ENCODE measurements at places on chromosomes 12 and 14. TPM values are rescaled to one million over a fixed set of nuclear protein-coding genes. Genes with fewer than 3 reads are reported as not detected.

DNA sequence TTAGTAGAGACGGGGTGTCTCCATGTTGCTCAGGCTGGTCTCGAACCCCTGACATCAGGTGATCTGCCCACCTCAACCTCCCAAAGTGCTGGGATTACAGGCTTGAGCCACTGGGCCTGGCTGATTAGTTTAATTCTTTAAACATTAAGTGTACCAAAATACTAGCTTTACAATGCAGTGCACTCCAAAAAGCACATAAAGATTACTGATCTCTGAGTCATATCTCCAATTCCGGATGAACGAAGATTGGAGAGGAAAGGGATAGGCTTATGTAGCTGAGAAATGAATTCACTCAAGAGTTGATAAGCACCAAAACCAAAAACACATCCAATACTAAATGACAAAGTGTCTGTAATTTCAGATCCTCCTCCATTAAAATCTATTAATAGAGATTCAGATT lies 15.1 kb downstream of the NAV3 start:
- H3K27me3 ChIP-seq = no peaks in the 10 kb centered on the region
- no peak for DNase-seq
- no peak overlapping the region for H3K27ac ChIP-seq
- no peak overlapping the region for H3K4me3 ChIP-seq
- H3K4me1 ChIP-seq = no peaks in the 10 kb centered on the region
- no peaks in the 10 kb centered on the region for H3K36me3 ChIP-seq

DNA sequence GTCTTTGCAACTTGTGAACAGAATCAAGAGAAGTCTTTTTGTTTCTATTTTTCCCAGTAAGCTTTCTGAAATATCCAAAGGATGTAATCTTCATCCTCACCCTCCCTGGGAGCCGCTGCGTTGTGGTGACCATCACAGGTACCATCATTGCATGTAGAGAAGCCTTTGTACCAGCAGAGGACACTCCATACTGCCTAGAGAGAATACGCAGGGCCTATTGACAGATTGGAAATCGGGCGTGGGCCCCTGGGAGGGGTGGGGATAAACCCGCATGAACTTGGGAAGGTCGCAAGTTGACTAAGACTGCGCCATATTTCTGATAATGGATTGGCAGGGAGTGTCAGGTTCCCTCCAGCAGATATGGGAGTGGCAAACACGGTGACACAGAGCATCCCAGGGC lies 12.7 kb downstream of the KRT1 start:
- H3K4me3 ChIP-seq = no peak overlapping the region
- H3K4me1 ChIP-seq = peaks cover 1% of the 10 kb centered on the region
- H3K27ac ChIP-seq = no peak overlapping the region
- H3K27me3 ChIP-seq = no peaks in the 10 kb centered on the region
- H3K36me3 ChIP-seq = no peaks in the 10 kb centered on the region

GRCh38 chr12:3748620-3749019 lies 4.3 kb downstream of the CRACR2A start:
- peaks cover 57% of the 10 kb centered on the region for H3K4me1 ChIP-seq
- DNase-seq = no peak
- peaks cover 3% of the 10 kb centered on the region for H3K36me3 ChIP-seq
- no peak overlapping the region for H3K4me3 ChIP-seq
- H3K27me3 ChIP-seq = no peaks in the 10 kb centered on the region

DNA sequence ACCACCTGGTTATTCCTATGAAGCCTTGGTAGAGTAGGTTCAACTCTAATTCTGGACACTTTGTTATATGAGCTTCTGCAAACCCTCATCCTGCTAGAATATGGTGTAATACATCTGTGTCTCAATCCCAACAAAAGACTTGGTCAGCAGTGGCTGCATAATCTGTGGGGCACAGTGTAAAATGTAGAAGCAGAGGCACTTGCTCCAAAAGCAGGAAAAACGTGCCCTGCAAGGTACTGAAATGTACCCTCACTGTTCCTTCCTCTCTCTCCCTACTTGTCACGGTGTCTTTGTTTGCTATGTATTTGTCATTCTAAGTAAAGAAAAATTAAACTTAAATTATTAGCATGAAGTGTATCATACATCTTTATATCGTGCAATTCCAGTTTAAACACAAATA lies 267.9 kb downstream of the BCL11B start:
- no peaks in the 10 kb centered on the region for H3K36me3 ChIP-seq
- H3K4me1 ChIP-seq = no peaks in the 10 kb centered on the region
- H3K27ac ChIP-seq = no peak overlapping the region
- no peak for DNase-seq

- no peak overlapping the region for H3K27ac ChIP-seq
- no peaks in the 10 kb centered on the region for H3K27me3 ChIP-seq
- no peak overlapping the region for H3K4me3 ChIP-seq
- no peaks in the 10 kb centered on the region for H3K36me3 ChIP-seq
These were observed 89.5 kb upstream of the EEA1 start for GRCh38 chr12:93018610-93019009.

Gene SERPINA3
- total RNA-seq = not detected

DNA sequence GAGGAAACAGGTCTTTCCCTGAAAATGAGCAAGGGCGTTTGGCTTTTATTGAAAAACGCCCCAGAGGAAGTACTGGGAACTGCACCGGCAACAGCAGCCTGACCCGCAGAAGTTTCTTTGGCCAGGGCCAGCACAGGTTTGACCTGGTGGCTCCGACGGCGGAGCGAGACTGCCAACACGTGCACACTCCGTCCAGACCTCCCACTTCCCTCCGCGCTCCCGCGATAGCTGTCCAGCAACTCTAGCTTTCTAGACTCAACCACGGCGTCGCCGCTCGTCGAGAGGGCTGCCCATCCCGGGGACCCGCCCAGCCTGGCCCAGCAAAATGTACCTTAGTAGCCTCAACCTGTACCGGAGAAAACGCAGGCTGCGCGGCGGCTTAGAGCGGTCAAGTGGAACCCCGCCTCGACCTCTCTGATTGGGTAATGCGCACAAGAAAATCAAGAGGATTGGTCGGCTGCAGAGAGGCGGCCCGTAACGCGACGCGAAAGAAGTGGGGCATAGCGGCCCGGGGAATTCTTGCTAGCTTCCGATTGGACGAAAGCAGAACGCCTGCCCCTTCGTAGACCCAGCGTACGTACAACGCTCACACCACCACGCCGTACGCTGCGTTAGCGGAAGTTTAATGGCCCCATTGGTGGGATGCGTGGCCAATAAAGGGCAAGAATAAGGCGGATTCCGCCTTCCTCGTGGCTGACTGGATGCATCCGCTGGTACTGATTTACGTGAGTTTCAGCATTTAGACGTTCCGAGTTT lies at the start of gene WDR89:
WDR89 (minus strand) TSS at position 399 of the 756 bp plus-strand sequence. CDS start 41,929 bp downstream, outside the sequence.
- peak within 1 kb of the TSS; percentile 81 for H3K27ac ChIP-seq
- H3K4me1 ChIP-seq = peaks cover 60% of the 10 kb centered on the region
- H3K4me3 ChIP-seq = peak within 1 kb of the TSS; percentile 84
- H3K36me3 ChIP-seq = peaks cover 9% of the 10 kb centered on the region

GRCh38 chr12:79046021-79046420 lies 181.4 kb downstream of the SYT1 start:
- H3K36me3 ChIP-seq = no peaks in the 10 kb centered on the region
- H3K4me1 ChIP-seq = no peaks in the 10 kb centered on the region
- no peak overlapping the region for H3K4me3 ChIP-seq
- H3K27me3 ChIP-seq = no peaks in the 10 kb centered on the region
- DNase-seq = no peak
- H3K27ac ChIP-seq = no peak overlapping the region

- H3K27me3 ChIP-seq = no peaks in the 10 kb centered on the region
- H3K36me3 ChIP-seq = no peaks in the 10 kb centered on the region
- no peaks in the 10 kb centered on the region for H3K4me1 ChIP-seq
- DNase-seq = no peak
- no peak overlapping the region for H3K27ac ChIP-seq
- H3K4me3 ChIP-seq = no peak overlapping the region
These were observed 373.5 kb upstream of the FAR2 start for GRCh38 chr12:28775556-28775955.

- H3K36me3 ChIP-seq = peaks cover 26% of the 10 kb centered on the region
- H3K4me3 ChIP-seq = no peak overlapping the region
- no peaks in the 10 kb centered on the region for H3K27me3 ChIP-seq
- peak; percentile 27 for DNase-seq
These were observed 628 bp downstream of the SNRPF start for GRCh38 chr12:95859344-95859816.

Gene CSRP2
- total RNA-seq = 0.65 TPM

Gene GSC
- total RNA-seq = 0.19 TPM

DNA sequence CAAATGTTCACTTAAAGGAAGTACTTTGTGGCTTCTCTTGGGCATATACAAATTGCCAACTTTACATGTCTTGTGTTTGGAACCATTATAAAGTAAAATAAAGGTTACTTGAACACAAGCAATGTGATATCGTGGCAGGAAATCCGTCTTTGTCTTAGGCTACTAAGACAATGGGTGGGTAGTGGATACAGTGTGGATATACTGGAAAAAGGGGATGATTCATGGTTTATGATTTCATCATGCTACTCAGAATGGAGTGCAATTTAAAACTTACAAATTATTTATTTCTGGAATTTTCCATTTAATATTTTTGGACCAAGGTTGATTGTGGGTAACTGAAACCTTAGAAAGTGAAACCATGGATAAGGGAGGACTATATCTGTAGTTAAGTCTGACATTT lies 48.4 kb downstream of the MYRFL start:
- no peak overlapping the region for H3K4me3 ChIP-seq
- DNase-seq = no peak
- H3K4me1 ChIP-seq = no peaks in the 10 kb centered on the region
- no peak overlapping the region for H3K27ac ChIP-seq

- no peaks in the 10 kb centered on the region for H3K36me3 ChIP-seq
- no peak overlapping the region for H3K4me3 ChIP-seq
- H3K4me1 ChIP-seq = no peaks in the 10 kb centered on the region
- H3K27ac ChIP-seq = no peak overlapping the region
- no peak for DNase-seq
- no peaks in the 10 kb centered on the region for H3K27me3 ChIP-seq
These were observed 300.2 kb upstream of the PRKD1 start for GRCh38 chr14:30227876-30228275.

DNA sequence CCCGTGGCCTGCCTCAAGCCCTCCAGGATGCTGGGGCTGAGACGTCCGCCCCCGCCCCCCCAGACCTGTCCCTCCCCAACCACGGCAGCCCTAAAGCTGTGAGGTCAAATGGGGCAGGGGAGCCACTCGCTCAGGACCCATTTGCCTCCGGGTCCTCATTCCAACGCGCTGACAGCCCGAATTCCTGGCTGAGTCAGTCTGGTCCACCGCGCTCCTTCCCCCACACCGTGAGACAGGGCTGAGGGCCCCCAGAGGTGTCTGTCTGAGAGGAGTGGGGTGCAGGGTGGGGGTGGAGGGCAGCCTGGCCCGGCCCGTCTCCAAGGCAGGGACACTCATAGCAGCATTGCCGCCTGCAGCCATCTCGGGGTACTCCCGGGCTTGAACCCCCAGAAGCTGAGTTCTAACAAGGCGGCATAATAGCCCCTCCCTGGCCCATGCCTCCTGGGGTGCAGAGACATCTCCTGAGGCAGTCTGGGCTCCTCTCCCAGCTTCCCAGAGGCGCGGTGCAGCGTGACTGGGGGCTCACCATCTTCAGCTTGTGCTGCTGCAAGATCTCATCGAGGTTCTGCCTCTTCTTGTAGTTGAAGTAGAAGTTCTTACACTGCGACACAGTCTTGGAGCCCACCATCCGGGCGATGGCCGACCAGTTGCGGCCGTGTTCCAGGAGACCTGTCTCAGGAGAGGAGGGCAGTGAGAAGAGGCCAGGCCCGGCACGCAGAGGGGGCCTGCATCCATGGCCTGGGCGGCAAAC lies 90.5 kb downstream of the RFLNA start:
- H3K27ac ChIP-seq = no peak overlapping the region
- no peak for DNase-seq
- peaks cover 18% of the 10 kb centered on the region for H3K4me1 ChIP-seq
- H3K4me3 ChIP-seq = no peak overlapping the region

DNA sequence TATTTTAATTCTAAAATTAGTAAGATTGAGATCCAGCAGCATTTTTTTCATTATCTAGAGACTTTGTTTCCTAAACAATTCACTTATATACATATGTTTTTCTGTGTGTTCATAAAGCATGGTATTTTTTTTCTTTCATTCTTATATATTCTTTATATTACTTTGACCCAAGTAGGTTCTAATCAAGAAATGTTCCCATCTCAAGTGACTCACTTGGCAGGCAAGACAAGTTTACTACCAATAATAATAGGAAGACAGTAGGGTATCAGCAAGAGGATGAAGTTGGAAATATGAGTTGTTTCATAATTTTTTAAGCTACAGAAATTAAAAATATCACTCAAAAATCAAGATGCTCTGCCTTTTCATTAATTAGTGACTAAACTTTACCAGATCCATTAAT lies 613.4 kb upstream of the ATP2B1 start:
- DNase-seq = no peak
- H3K4me1 ChIP-seq = no peaks in the 10 kb centered on the region
- H3K36me3 ChIP-seq = no peaks in the 10 kb centered on the region
- no peaks in the 10 kb centered on the region for H3K27me3 ChIP-seq
- no peak overlapping the region for H3K4me3 ChIP-seq
- H3K27ac ChIP-seq = no peak overlapping the region

DNA sequence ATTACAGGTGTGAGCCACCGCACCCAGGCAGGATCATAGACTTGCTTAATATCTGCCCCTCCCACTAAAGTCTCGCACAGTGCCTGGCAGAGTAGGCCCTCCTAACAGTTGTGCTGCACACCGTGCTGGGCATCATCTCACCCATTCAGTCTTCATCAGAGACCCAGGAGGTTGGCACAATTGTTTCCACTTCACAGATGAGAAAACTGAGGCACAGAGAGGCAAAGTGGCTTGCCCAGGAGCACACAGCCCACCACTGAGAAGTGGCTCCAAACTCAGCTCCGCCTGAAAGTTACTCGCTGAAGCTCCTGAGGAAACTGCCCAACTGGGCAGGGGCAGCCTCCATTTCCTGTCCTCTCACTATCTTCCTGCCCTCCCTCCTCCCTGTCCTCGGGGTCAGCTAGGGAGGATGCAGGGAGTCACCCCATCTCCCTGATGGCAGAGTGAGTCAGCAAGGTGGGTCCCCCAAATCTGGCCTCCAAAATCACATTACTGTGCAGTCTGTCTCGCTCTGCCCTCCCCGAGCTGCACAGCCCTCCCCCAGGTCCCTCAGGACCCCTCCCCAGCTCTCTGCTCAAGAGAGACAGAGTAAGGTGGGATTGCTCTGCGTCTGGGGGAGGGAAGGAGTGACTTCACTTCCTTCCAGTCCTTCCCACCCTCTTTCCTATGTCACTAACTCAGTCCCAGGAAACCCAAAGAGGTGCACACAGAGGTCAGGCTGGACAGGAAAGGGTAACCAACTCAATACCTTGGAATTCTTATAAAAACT lies 5.7 kb downstream of the SLC8B1 start:
- H3K27ac ChIP-seq = no peak overlapping the region
- DNase-seq = no peak
- no peaks in the 10 kb centered on the region for H3K27me3 ChIP-seq

Gene WSCD2
- total RNA-seq = not detected

- peak overlapping the region; percentile 18 for H3K27ac ChIP-seq
- H3K4me1 ChIP-seq = peaks cover 49% of the 10 kb centered on the region
These were observed 324.2 kb downstream of the ZFP36L1 start for GRCh38 chr14:68468437-68469207.

Gene GUCY2C
- not detected for total RNA-seq

Measured in activated T-cell treated with anti-CD3 and anti-CD28 coated beads, Interleukin-2, amount 50 U/mL, for 72 hours (primary cell).